Hematopoietic multipotent progenitor cell treated with erythropoietin and hydrocortisone succinate and interleukin-3 and kit ligand, for 8 days (in vitro differentiated cells): ENCODE measurements at places on chromosomes 3 and 15.
A peak's percentile ranks its signal among the peaks of the same experiment; 100 is the strongest.

GRCh38 chr15:68445351-68445750, 13.4 kb upstream of the ITGA11 start:
- DNase-seq: no peak

- DNase-seq: no peak
Measured at GRCh38 chr15:66429117-66429516, 42.4 kb downstream of the MAP2K1 start.

GRCh38 chr3:17088602-17089313, 204.0 kb downstream of the PLCL2 start:
- DNase-seq: no peak

- no peak for DNase-seq
Measured at GRCh38 chr3:78420611-78421010, 1347.2 kb downstream of the ROBO1 start.

- DNase-seq: no peak
Measured at GRCh38 chr15:32869776-32870175, 152.0 kb downstream of the GREM1 start.

GRCh38 chr3:193686665-193687483, 93.9 kb downstream of the OPA1 start:
- DNase-seq: peak; percentile 31

DNA sequence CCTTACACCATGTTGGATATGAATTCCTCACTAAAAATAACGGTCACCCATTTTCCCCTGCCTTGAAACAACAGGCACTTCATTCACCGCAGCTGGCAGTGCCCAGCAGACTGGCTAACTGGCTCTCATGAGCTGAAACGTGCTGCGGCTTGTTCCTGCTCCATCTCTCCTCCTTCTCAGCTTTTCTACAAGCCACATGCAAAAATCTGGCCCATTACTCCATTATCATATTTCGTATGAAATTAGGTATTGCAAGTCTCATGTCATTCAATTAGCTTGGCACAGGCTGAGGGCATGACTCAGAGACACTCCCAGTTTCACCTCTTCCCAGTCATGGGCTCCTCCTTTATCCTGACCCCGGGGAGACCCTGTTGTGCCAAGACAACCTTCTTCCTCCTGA, 60.0 kb downstream of the MAGEF1 start:
- no peak for DNase-seq

DNA sequence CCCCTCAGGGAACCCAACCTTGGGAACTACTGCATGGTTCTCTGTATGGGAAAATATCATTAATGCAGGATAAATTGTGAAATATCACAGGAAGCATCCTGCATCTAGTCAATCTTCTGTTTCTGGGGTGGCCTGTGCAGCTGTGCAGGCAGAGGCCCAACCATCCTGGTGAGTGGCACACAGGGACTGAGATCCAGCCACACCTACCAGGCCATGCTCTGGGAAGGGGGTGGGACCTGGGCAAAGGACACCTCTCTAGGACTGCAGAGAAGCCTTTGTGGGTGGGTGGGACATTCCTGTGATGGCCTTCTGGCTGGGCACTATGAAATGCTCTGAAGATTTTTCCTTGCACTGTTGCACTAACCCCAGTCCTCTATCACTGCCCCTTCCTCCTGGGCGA, 26.8 kb downstream of the CCRL2 start:
- DNase-seq: peak; percentile 55

DNA sequence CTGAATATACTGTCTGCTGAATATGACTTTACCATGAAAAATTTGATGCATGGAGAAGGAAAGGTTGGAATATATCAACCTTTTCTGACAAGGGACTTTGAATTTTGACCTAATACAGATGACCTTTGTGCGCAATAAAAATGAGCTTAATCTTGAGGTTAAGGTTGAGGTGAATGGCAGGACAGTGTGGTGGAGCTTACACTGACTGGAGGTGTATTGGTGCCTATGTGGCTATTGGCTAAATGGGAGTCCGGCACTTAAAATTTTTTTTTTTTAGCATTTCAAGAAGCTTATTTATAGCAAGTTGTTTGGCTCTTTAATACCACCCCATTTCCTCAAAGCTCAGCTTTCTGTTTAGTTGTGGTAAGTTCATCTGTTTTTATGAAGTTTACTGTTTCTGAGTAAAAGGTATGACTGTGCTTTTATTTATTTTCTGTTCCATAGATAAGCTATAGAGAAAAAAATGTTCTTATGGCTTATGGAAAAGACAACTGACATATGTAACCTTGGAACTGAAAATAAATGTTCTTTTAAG, 15.2 kb downstream of the CDIN1 start:
- no peak for DNase-seq

DNA sequence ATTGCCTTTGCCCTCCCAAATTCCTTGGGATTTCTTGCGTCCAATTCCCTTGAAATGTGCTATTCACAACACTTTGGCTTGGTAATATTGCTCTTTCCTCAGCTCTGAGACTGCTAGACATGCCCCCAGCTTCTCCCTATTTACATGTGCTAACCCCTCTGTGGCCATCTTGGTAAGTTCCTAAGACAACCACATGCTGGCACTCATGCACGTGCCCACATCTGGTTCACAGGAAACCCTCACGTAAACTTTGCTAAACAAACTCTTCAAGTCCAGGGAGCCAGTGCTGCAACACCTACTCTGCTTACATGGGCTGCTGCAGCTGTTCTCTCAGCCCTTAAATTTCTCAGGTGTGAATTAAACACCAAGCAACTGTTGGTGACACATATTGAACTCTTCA, 121.8 kb downstream of the ADAMTSL3 start:
- no peak for DNase-seq

GRCh38 chr3:131550562-131551465, 48.0 kb upstream of the MRPL3 start:
- DNase-seq: no peak

DNA sequence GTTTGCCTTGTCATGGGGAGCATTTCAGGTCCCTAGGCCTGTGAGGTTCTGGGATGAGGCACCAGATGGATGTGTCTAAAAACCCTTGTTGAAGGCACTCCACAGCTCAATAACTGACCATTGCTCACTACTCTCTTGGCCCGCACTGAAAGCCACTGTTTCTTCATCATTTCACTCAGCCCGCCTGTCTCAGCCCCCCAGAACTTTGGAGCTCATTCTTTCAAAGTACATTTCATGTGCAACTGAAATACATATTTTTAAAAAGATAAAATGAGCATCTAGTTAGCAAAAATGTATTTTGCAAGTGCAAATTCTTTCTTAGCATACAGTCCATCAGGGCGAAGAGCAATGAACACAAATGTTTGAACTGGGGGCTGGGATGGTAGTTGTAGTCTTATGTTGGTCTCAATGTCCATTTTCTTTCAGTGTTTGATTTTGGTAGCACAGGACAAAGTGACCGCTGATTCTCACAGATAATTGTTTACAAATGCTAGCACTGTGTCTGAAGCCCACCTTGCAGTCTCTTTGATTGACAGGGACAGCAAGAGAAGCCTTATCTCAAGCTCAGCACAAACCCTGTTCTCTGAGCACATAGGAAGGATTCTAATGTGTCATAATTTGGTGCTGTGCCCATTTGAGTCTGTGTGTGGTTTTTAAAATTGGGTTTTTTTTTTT, 19.6 kb downstream of the HEMK1 start:
- peak; percentile 88 for DNase-seq
